ENCODE measurements at places on chromosomes 12 and 14.

DNA sequence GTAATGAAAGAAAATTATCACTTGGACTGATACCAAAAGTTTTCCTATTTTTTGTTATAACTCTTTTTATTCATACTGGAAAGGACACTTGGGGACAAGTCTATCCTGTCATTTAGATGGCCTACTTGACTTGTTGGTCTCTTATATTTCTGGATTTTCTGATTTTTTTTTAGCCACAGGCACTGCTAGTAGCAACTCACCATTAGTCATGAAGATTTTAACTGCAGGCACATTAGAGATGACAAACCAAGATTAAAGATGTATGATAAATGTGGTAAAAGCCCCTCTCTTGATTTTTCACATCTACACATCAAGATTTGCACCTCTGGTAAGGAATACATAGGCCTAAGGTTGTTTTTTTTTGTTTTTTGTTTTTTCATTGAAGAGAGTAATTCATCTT lies 217.0 kb downstream of the SLC25A21 start:
- DNase-seq = no peak

DNA sequence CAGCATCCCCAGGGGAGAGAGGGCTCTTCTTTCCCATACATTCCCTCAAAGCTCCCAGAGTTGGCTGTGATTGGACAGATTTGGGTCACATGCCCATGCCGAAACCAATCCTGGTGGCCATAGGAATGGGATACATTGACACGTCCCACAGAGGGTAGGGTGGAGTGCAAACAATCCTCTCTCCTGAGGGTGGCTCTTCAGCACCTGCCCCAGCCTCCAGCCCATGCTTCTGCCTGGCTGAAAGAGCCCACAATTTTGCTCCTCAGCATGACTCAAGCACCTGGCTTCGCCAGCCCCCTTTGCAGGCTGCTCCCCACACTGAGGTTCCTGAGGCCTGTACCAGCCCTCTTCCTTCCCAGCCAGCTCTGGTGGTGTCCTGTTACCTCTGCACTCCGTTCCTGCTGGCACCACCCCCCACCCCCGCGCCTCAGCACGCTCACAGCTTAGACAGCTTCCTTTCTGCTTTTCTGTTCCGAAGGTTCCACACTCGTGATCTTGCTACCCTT lies 71.7 kb downstream of the CCDC92 start:
- DNase-seq = no peak

GRCh38 chr12:117538032-117538690 lies 176.7 kb upstream of the NOS1 start:
- DNase-seq = no peak

GRCh38 chr14:72783741-72784140 lies 110.2 kb downstream of the DPF3 start:
- DNase-seq = no peak

DNA sequence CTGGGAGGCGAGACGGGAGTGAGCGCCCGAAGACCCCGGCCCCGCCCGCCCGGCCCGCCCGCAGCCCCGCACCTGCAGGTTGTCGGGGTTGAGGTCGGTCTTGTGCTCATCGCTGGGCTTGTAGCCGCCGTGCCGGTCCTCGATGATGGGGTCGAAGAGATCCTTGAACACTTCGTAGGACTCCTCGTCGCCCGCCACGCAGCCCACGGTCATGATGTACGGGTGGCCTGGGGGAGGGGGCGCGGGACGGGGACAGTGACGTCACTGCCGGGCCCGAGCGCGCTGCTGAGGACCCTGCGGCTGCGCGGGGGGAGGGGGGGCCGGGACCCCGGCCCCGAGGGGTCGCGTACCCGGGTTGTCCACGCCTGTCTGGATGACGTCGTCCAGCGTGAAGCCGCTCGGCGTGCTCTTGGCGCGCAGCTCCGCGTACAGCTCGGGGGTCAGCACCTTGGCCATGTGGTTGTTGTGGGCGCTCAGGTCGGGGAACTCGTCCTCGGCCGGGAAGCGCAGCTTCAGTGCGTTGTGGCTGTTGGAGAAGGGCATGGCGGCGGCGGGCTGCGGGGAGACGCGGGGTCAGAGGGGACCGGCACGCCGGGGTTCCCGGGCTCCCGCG lies 573 bp downstream of the CKB start:
- DNase-seq = peak; percentile 19

DNA sequence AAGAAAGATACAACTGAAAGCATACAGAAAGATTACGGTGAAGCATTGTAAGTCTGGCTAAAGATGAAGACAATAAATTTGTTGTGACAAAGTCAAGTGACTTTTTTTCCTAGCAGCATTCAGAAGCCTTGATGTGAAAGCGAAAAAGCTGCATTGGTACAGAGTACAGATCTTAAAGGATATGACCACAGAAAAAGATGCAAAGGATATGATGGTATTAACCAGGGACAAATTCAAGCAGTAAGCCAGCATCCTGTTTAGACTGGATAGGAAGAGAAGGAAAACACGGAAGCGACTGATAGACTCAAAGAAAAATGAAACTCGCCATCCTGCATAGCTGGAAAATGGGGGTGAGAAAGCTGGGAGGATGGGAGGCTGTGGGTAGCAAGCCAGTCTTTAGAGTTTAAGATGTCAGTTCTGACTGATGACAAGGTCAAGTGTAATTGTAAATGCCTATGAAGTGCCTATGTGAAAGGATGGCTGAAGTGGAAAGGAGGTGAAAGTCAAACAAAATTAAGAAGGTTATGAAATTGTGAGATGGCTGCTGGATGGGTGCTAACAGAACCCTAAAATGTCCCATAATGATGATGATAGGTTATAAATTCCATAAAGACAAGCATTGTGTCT lies 92.4 kb downstream of the PHLDA1 start:
- DNase-seq = no peak

GRCh38 chr14:51552275-51552674 lies 99.4 kb upstream of the FRMD6 start:
- no peak for DNase-seq

- peak; percentile 32 for DNase-seq
Observed at GRCh38 chr12:67989184-67989920, at the start of gene IFNG-AS1. Gene IFNG-AS1, plus strand, starts transcription at chr12:67989447.
